Fibroblast of lung (primary cell): ENCODE measurements at places on chromosomes 7 and 10.

DNA sequence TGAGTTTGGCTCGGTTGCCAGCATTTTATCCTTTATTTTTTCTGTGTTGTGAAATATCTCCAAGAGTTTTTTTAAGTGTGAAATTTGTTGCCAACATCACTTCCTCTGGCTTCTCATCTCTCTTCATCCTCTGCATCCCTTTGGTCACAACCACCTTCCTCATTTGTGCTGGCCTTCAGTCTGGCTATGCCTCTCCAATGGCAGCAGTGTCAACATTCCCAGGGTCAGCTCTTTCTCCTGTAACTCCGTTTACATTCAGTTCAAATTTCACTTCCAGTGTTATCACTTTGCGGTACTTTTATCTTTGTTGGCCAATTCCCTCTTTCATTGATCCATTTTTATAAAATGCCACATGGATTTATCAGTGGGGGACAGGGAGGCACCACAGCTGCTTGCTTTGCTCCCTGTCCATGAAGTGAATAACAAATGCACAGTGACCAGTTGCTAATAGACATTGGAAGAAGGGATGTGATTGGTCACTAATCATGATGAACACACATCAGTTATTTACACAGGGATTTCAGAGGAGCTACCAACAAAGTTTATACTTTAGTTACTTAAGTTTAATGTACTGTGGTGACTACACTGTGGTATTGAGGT is 311.4 kb upstream of the LRGUK start:
- peak; percentile 64 for DNase-seq

GRCh38 chr7:93757426-93757825 is 133.1 kb downstream of the TFPI2 start:
- no peak for DNase-seq

DNA sequence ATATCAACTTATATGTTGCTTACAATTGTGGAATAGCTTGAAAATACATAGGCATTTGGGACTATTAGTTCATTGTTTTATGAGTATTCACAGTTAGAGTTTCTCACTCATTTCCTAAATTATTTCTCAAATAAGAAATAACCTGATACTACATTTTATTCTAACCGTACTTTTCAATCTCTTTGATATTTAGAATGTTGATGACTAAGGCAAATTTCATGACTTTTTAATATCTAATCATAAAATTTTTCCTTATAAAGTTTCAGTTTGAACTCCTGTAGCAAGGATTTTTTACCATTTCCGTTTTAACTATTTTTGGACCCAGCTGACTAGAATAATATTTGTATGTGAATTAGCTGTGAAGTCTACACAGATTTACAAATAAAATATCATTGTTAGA is 41.3 kb upstream of the GNAI1 start:
- DNase-seq = no peak

- DNase-seq = peak; percentile 3
These were observed 26.9 kb upstream of the TPK1 start for GRCh38 chr7:144862612-144863319.

DNA sequence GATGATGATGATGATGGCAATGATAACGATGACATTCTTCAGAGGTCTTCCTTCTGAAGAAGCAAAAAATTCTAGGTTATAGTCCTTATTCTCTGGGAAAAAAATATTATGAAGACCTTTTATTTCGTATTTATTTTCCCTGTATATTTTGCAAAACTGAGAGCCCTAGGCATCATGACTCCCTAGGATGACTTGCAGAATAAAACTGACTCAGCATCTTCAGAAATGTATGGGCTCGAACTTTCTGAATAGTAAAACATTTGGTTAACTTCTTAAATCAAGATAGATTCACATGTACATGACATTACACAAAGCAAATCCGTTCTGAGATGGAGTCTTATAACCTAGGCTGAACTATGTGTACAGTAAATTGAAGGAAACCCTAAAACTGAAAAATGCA is 29.4 kb downstream of the DKK1 start:
- no peak for DNase-seq
